ENCODE measurements at places on chromosomes 5 and 9. TPM values are rescaled to one million over a fixed set of nuclear protein-coding genes. Genes with fewer than 3 reads are reported as not detected.

The ABO gene
- total RNA-seq, result 0.36 TPM

The OTP gene
- not detected for total RNA-seq

The ANKDD1B gene
- 0.40 TPM for total RNA-seq

The C9orf78 gene
- 59.9 TPM for total RNA-seq

The IL13 gene
- 231 TPM for total RNA-seq

The PCDHA2 gene
- total RNA-seq, result not detected

The PAEP gene
- total RNA-seq, result not detected

The PCDHB2 gene
- not detected for total RNA-seq

The FBP1 gene
- total RNA-seq, result not detected

The RANBP3L gene
- not detected for total RNA-seq

The ZCCHC7 gene
- total RNA-seq, result 25.3 TPM

The FLT4 gene
- 2.0 TPM for total RNA-seq

DNA sequence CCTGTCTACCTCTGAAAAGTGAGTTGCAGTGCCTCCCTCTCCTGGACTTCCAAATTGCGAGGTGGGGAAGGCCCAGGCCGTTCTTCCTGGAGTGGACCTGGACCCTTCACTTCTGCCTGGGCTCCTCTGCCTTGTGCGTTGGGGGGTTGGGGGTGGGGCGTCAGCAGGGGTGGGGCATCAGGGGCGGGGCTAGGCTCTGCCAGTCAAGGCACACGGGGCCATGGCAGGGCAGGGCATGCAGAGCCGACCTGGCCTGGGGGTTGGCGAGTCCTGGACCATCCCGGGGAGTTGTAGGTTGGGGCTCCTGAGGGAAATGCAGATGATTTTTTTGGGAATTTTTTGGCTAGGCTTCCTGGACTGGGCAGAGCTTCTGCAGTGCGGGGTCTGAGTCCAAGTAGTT is 87.1 kb downstream of the EHMT1 start:
- DNase-seq, result no peak

- no peak for DNase-seq
Observed at GRCh38 chr9:132998831-132999635, 20.5 kb downstream of the GFI1B start.

DNA sequence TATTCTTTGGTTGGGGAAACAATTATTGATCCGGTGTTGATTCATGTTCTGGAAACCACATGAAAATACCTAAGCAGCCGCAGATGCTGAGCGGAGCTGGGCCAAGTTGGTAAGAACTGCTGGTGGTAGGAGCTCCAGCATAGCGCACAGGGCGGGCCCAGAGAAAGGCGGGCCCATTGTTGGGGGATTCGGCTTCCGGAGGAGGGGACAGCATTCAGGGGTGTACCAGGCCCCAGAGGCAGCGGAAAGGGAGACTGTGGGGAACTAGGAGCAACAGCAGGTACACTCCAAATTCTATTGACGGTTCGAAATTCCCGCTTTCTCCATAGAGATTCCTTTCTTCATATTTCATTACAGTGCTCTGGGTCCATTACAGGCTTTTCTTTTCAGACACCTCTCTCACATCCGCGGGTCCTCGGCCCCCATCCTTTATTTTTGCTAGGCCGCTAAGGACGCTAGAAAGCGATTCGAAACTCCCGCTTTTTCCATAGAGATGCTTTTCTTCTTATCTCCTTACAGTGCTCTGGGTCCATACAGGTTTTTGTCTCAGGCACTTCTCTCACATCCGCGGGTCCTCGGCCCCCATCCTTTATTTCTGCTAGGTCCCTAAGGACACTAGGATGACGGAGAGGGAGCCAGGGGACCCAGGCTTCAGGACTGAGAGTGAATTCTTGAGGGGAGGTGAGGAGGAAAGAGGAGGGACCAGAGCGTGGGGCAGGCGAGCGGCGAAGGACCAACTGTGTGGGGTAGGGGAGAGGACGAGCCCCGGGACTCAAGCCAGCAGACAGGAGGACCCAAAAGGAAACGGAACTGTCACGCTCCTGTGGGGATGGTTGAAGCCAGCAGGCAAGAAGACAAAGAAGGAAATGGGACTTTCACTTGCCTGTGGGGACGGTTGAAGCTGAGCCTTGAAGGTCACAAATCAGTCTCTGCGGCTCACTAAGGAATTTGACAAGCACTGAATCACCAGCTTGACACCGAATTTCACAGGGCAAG is at the start of gene CCDC152:
TSS of gene CCDC152 (plus strand) at position 213 of the 996 bp plus-strand sequence. CDS start 2,304 bp downstream, outside the sequence.
- peak; percentile 83 for DNase-seq

- no peak for DNase-seq
Observed at GRCh38 chr9:125932012-125932411, 184.8 kb downstream of the PBX3 start.

GRCh38 chr9:113720495-113720894 is 155.6 kb upstream of the ZNF618 start:
- no peak for DNase-seq

DNA sequence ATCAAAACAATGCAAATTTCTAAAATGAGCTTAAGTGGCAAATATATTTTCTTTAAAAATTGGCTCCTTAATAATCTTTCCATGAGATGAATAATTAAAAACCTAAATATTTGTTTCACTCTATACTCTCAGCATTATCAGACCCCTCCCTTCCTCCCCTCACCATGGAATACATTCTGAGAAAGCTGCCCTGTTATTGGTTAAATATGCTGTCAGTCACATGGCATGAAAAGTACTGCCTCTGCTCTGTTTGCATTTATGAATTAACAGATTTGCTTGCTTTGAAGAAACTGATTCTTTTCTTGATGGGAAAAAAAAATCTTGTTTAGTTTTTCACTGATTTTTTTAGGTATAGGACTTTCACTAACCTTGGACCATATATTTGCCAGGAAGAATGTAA is 17.0 kb upstream of the RPS23 start:
- DNase-seq, result no peak

DNA sequence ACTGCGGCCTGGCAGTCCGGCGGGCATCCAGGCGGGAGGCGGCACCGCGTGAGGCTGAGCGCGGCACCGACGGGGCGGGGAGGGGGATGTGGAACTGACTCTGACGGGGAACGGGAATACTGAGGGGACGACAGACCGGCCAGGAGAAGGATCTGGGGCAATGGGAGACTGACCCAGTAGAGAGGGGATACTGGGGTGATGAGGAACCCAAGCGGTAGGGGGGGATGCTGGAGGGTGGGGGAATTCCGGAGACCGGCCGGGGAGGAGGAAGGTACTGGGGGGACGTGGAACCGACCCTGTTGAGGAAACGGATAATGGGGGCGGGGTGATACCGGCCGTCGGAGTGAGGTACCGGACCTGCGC is 423 bp downstream of the IPPK start:
- peak; percentile 83 for DNase-seq

DNA sequence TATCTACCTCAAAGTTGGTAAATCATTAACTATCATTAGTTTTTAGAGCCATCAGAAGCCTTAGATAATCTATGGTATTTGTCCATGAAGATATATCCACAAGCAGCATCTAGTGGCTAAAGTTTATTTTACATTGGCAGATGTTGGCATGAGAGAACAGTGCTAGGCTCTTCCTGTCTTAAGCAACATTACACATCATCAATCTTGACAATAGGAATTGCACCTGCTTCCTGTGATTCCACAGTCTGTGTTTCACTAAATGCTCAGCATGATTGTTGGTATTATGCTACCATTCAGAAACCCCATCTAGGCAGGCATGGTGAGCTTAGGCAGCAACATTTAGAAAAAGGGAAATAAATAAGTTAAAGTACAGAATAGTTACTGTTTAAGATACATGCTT is 246.6 kb downstream of the SLCO4C1 start:
- no peak for DNase-seq

DNA sequence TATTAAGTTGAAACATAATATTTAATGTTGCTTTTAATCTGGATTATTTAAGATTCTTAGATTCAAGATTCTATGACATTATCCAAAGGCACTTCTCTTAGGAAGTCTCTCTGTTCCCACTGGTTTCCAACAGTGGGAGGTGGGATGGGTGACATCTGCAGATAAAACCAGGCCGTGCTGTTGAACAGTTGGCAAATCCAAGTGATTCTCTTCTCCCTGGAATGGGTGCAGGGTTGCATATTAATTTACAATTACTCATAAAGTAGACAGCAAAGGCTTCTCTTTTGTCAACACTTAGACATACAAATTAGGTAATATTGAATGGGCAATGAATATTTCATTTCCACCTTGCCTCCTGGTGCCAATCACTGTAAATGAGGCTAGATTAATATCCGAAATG is 233.7 kb upstream of the IL12B start:
- no peak for DNase-seq

GRCh38 chr5:58149345-58149744 is 310.5 kb downstream of the PLK2 start:
- no peak for DNase-seq

- no peak for DNase-seq
Observed at GRCh38 chr5:126846344-126846743, 69.4 kb downstream of the LMNB1 start.

DNA sequence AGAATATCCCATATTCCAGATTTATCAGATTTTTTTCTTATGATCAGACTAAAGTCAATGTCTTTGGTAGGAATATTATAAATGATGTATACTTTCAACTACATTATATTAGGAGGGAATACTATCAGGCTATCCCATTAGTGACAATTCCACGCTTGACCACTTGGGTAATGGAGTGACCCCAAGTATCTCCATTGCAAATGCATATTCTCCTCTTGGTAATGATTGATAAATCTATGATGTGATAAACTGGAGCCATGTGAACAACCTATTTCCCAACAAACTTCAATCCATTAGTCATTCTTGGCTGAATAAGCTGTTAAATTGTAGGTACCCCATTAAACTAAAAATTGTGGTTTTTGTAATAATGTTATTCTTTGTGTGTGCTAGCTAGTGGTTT is 12.2 kb upstream of the MPDZ start:
- DNase-seq, result no peak

- peak; percentile 62 for DNase-seq
Observed at GRCh38 chr5:95973793-95974325, 12.2 kb upstream of the ELL2 start.

DNA sequence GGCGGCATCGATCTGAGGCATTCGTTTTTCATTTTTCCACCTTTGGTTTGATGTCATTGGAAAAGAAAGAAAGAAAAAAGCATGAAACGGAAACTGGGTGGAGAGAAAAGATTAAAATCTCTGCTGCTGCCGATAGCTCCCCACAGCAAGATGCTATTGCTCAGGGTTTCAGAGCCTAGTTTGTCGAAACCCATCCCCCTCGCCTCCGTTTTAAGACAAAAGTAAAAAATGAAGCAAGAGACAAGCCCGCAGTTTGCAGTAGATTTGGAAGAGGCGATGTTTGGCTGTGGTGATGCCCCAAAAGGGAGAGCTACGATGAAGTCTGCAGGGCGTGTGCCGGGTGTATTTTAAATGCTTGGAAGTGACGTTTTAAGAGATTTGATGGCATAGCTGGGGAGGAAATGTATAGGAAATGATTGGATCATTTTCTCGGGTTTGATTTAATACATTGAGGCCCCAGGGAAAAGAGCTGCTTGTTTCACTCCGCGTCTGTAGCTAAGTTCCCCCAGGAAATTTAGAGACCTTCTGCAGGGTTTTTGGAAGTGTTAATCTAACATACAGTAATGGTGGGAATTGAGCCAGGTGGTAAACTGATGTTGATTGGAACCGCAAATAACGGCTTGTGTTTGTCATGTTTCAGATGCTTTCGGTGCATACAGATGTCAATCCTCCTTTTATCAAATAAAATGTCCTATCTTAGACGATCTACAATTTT is 909 bp downstream of the NDFIP1 start:
- peak; percentile 91 for DNase-seq

- no peak for DNase-seq
Observed at GRCh38 chr5:31193591-31194467, at the start of gene CDH6. CDH6 (plus strand) TSS chr5:31193686; CDS start chr5:31267474, 73,788 bp downstream.

- DNase-seq, result no peak
Observed at GRCh38 chr5:151578326-151579025, 12.7 kb downstream of the FAT2 start.

DNA sequence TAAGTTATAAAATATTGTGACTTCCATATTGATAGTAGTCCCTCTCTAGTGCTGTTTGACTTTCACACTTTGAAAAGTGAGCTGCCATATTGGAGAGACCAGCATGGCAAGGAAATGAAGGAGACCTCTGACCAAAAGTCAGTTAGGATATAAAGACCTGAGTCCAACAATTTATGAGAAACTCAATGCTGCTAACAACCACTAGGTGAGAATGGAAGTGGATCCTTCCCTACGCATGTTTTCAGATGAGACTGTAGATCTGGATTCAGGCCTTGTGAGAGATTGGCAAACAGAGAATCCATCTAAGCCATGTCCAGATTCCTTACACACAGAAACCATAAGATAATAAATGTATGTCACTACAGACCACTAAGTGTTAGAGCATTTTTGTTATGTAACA is 81.6 kb downstream of the CTNND2 start:
- DNase-seq, result no peak

GRCh38 chr5:35618304-35618636 is 607 bp downstream of the SPEF2 start:
- DNase-seq, result no peak

GRCh38 chr9:135783540-135784245 is 81.7 kb downstream of the KCNT1 start:
- DNase-seq, result no peak

GRCh38 chr5:15346738-15347137 is 153.2 kb upstream of the FBXL7 start:
- no peak for DNase-seq

GRCh38 chr9:7033076-7034045 is 275.6 kb downstream of the KDM4C start:
- DNase-seq, result no peak

- DNase-seq, result no peak
Observed at GRCh38 chr9:81824802-81825730, 103.2 kb upstream of the SPATA31D4 start.

DNA sequence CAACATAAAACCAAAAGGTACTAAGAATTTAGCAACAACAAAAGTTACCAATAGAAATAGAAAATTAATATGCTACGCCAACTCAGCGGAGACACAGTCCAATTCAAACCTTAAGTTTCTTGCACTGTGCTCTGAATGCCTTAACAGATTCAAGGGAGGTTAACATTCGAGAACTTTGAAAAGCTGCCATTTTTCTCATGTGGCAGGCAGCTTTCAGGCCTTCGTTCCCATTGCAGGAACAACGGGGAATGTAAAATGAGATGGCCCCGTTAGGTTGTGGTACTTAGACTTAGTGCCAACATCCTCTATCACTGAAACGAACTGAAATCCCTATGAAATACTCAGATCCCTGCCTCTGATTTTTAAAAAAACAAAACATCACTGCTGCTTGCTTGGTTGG is 22.4 kb downstream of the FNBP1 start:
- DNase-seq, result no peak

GRCh38 chr5:43993634-43994351 is 390.8 kb downstream of the NNT start:
- no peak for DNase-seq
